ENCODE measurements at places on chromosomes 16 and 17.

GRCh38 chr17:41553987-41554680 lies 17.7 kb downstream of the KRT9 start:
- no peak for DNase-seq

DNA sequence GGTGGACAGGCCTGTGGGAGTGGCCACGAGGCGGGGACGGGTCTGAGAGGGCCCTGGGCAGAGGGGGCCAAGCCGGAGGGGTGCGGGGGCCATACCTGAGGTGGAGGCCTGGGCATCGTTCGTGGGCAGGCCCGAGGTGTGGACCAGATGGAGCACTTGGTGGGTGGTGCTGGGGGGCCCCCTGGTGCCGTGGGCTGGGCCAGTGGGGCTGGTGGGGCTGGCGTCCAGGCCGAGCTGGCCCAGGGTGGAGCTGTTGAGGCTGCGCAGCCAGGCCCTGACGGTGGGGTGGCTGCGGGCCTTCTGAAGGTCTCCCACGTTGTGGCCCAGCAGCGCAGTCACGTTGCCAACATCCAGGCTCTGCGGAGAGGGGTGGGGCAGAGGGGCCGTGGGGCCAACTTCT lies 9.4 kb downstream of the MSLN start:
- no peak for DNase-seq

DNA sequence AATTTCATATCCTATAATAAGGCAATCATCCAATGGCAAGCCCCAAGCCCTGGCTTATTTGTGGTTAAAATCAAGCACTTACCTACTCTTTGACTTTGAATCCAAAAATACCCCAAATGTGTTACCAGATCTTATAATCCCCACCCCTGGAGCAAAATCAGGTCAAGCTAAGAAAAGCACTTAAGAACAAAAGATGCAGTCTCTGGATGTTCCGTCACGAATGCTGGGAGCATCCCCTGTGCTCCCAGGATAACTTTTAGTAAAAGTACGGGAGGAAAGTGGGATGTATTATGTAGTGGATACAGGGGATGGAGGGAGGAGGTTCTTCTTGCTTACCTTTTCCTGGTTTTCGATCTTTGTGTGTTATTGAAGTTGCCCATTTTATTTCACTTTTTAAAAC lies 29.5 kb downstream of the SHISA9 start:
- DNase-seq = no peak

DNA sequence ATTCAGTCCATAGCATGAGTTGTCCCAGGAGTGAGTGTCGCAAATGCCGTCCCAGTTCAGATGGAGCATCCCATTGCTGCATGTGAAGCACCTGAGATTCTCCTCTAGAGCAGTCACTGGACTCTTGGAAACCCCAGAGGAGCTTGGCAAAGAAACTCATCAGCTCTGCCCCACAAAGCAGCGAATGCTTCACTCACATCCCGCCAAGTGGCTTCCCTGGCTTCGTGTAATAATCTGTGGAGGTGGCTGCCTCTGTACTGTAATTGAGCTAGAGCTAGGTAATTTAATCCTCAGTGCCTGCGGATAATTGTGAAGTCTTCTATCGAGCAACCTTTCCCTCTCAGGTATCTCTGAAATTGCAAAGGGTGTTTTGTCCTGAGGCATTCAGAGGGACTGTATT lies 107.1 kb downstream of the SNX29 start:
- DNase-seq = no peak

- DNase-seq = no peak
These were observed 46.6 kb downstream of the PECAM1 start for GRCh38 chr17:64343833-64344637.
